ENCODE measurements at places on chromosomes 7 and 10. TPM values are rescaled to one million over a fixed set of nuclear protein-coding genes. Genes with fewer than 3 reads are reported as not detected.

GRCh38 chr7:101507791-101508252, 121.3 kb downstream of the MYL10 start:
- peak; percentile 40 for DNase-seq

DNA sequence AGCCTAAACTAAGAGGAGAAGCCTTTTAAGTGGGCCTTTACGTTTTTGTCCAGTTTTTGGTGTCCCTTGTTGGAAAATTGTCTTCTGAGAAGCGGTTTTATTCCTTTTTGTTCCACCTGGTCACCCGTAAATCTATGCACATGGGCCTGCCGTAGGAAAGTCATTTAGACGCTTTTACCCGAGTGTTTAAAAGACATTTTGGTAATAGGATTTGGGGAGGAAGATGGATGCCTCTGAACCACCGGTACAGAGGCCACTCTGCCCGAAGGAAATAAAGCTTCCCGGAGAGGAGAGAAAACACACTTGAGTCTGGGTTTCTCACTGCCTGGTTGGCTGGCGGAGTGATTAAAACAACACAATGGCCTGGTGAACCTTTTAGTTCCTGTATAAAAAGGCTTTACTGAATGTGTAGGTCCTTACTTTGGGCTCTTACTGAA, 760 bp downstream of the THNSL1 start:
- DNase-seq = peak; percentile 10

GRCh38 chr7:68180761-68181160, 1184.1 kb downstream of the TYW1 start:
- DNase-seq = no peak

- DNase-seq = no peak
These were observed 68.0 kb upstream of the PCDH15 start for GRCh38 chr10:54869022-54869421.

GRCh38 chr7:79979437-79979836, 155.2 kb upstream of the GNAI1 start:
- no peak for DNase-seq

DNA sequence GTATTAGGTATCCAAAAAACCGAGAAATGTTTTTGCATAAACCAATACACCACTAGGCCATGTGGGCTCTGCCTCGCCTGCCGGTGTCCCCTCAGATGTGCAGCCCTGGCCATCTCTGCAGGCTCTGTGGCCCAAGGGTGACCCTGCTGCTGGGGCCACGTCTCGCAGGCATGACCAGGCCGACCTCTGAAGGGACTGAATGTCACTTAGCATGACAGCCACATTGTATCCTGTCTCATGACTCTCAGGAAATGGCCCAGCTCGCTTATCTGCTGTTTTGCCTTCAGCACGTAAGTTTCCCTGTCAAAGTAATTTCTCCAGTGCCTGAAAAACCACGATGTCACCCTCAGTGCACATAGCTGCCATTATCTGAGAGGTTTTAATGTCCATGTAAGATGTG, 49.5 kb upstream of the ZNF32 start:
- no peak for DNase-seq

DNA sequence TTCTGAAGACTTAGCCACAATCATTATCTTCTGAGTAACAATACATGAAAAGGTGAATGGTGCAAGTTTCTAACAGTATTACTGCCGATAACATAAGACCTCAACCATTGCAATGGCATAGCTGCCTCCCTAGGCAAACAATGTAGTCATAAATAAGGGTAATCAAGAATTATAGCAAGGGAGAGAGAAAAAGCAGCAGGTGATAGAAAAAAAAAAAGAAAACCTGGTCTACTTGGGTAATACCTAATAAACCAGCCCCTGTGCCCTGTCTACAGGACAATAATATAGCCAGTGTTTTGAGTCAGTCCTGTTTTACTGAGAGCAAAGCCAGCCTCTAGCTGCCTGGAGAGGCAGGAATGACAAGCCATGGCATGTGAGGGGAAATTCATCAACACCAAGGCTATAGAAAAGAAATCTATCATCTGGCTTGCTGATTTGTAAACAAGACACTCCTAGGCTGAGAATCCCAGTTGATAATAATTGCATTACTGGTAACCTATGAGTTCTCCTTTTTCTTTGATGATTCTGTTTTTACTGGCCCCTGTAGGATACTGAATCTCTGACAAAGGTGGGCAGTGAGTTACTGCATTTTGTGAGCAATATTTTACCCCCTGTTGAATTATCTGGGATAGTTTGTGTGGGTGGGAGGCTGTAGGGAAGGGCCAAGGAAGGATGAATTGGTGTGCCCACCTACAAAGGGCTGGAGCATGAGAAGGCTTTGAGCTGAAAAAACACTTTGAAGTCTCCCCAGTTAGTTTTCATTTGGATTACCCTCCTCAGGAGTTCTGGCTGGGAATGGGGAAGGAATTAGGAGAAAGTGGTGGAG, 1.7 kb upstream of the WEE2 start:
- DNase-seq = no peak

- no peak for DNase-seq
These were observed 9.2 kb downstream of the BNIP3 start for GRCh38 chr10:131972474-131973071.

DNA sequence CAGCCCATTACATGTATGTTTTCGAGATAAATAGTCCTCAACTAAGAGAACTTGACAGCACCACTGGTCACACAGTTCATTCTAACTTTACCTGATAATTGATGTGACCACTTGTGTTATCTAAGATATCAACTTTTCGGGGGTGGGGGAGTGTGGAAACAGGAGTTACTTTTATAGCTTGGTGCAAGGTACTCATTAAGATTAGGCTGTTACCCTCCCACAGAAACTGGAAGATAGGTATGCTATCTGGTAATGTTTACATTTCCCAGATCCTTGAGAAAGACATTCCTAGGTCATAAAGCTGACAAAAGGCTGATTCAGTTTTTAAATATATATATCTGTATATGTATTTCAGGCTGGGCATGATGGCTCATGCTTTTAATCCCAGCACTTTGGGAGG, 11.1 kb downstream of the ERVW-1 start:
- no peak for DNase-seq

GRCh38 chr10:103824281-103824680, 31.1 kb downstream of the SH3PXD2A start:
- DNase-seq = no peak

DNA sequence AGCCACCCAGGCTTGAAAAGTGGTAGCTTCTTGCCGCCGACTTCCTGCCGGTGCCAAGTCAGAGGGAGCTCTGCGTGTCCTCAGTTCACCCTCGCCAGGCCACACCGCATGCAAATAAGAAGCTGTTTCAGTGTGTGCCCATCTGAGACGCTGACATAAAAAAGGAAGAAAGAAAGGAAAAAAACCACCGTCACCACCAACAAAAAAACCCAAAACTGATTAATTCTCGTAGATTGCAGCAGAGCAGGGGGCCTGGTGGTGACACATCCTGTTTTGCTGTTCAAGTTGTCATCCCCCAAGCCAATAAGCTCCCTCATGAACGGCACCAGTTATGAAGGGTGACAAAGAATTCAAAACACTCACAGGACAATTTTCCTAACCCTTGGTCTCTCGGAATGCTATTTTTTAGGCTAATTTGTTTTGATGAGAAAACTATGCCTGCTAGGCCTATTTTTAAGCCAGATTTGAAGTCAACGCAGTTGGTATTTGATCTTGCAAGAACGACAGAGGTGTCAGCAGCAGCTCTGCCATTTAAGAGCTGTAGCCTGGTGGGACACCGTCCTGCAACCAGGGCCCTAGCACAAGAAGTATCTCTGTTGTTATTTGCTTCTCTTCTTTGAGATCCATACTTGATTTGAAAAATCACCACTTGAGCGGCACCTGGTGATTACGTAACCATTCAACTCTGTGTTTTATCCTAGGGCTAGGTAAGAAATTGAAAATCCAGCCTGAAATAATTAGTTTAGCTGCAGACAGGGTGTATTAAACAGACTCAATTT, 145.6 kb downstream of the PFKFB3 start:
- peak; percentile 22 for DNase-seq

- peak; percentile 57 for DNase-seq
These were observed 844 bp downstream of the NRF1 start for GRCh38 chr7:129612112-129613015.

DNA sequence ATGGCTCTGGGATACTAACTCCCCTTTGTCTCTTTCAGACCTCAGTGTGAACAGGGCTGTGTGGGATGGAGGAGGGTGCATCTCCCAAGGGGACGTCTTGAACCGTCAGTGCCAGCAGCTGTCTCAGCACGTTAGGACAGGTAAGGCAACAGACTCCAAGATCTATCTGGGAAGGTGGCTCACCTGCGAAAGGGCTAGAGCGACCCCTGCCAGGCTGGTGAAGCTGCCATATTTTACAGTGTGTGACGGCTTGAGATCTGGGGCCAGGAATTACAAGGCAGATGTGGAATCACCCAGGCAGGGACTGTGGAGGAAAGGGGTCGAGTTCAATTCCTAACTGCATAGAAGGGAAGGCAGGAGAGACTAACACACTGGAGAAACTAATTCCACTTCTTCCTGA, 11.2 kb downstream of the MUC17 start:
- DNase-seq = peak; percentile 42

DNA sequence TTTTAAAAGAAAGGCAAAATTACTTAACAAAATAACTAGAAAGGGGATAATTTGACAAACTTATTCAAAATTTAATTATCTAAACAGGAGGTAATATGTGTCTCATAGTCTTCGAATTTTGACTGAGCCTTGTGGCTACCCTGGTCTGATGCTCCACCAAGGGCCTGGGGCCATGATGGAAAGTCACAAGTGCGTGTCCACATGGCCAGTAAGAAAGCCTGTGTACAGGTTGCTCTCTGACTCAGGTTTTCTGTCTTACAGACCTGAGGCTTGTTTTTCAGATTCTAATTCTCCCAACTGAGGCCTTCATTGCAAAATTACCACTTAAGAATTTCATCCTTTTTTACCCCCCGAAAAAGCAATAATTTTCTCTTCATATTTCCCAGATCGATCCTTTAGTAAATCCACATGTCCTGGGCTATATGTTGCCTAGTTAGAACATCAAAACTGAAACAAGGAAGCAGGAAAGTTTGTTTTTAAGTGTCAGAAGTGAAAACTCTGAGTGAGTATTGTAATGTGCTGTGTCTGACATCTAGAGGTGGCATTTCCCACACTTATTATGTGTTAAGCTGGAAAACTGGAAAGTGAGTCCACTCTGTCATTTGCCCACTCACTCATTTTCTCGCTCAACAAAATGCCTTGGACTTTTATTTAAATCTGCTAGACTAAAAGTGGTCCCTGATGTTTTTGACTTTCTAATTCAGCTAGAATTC, 10.0 kb downstream of the CYP3A43 start:
- no peak for DNase-seq

GRCh38 chr7:152129682-152130081, 104.2 kb downstream of the GALNT11 start:
- no peak for DNase-seq

DNA sequence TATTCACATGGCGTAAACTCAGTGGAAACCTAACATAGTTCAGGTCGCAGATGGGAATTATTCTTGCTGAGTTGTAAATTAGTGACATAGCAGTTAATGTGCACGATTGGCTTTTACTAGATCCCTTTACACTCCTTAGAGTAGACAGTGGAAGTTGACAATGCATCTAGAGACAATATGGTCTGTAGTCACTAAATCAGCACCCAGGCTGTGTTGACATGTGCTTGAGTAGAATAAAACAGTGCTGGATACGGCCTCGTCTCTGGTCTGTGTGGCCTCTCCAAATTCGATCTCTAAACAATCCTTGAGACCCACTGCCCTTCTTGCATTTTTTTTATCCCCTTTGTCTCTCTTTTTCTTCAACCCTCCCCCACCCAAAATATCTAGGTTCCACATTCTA, 615.7 kb downstream of the SORCS1 start:
- no peak for DNase-seq

DNA sequence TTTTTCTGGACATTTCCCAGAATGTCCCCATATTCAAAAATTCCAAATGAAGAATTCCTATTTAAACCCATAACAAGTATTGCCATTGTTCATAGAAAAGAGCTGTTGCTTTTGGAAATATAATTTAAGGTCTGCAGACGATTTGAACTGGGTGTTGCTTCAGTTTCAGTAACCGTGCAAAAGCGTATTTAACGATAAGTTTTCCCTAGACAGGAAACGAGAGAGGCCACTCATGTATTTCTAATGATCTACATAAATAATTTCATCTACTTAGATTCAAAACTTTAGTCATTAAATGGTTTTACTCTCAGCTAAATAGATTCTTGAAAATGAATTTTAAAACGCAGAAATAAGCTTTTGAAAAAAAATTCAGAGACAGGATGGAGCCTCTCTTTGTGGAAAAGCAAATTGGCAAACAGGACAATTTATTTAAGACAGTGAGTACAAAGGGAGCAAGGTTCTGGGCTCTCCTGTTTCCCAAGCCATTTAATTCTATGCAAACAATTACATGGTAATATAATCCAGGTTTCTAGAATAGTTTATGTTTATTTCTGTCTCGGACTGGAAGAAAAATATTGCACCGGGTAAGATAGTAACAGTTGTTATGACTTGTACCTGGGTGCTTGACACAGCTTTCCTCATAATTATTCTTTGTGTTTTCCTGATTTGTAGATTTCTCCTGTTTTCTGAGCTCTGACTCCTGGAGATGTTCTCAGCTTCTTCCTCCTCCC, 263.0 kb downstream of the BAMBI start:
- DNase-seq = no peak

DNA sequence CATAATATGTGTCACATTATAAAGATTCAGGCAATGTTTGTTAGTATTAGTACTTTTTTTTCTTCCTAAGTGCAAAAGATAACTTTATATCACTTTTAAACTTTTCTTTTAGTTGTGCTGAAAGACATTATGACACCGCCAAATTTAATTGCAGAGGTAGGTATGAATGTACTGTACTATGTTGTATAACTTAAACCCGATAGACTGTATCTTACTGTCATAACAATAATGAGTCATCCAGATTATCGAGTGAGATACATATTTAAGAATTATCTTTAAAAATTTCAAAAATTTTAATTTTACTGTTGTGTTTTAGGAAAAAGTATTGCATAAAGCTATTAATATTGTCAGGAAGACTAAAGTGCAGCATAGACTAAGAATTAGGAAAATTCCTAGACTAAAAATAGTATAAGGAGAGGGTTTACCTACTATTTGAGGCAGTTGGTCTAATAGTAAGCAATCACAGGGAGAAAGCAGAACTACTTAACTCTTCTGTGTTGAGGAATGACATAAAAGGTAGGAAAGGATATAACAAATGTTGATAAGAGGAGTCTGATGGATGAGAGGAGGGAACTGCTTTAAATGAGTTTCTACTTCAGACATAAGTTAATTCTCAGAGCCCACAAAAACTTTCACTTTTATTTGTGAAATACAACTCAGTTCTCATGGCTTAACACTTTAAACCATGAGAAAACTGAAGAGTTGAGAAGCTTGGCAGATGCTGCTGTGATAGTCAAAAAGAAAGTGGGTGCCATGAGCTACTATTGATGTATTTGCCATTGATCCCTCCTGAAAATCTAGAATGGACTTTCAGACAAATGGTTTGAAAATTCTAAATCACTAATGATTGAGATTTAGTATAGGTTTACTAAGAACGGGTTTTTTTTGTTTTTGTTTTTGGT, 67.8 kb downstream of the PTEN start:
- no peak for DNase-seq

PIK3CG gene
- total RNA-seq = 0.87 TPM

PLCE1 gene
- 3.5 TPM for total RNA-seq

CYP3A7 gene
- total RNA-seq = not detected

BBS9 gene
- 19.6 TPM for total RNA-seq

MCM10 gene
- 0.55 TPM for total RNA-seq

OR13A1 gene
- total RNA-seq = not detected

TDRD1 gene
- total RNA-seq = 16.0 TPM

ZNF716 gene
- 0.34 TPM for total RNA-seq

OR9A2 gene
- total RNA-seq = not detected

All from prostate gland (tissue), 2 donors.